ENCODE measurements at places on chromosomes 1 and 21. TPM values are rescaled to one million over a fixed set of nuclear protein-coding genes. Genes with fewer than 3 reads are reported as not detected.

Gene PTCH2
- total RNA-seq = 0.97 TPM

Gene DENND2D
- total RNA-seq = 4.6 TPM

Gene KIF26B
- 1.7 TPM for total RNA-seq

Gene AGBL4
- total RNA-seq = 0.13 TPM

Gene TMEM200B
- 36.4 TPM for total RNA-seq

Gene EPB41
- 18.8 TPM for total RNA-seq

Gene KLF17
- total RNA-seq = 0.78 TPM

Gene IKBKE
- total RNA-seq = 2.1 TPM

Gene AMIGO1
- total RNA-seq = 8.4 TPM

DNA sequence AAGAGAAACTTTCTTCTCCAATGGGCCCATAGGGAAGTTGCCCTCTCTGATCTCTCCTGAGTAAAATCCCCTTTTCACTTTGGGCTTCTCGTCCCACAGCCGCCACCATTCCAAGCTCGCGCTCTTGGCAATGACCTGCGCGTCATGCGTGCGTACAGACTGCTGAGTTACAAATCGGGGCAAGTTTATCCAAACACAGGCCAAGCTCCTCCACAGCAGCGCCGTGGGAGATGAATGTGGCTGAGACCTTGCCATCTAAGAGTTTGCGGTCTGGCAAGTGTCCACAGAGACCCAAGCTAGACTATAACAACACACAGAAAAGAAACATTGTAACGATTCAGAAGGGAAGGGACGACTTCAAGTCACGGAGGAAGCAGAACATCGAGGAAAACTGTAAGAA lies 116.3 kb upstream of the SOD1 start:
- no peak for DNase-seq

DNA sequence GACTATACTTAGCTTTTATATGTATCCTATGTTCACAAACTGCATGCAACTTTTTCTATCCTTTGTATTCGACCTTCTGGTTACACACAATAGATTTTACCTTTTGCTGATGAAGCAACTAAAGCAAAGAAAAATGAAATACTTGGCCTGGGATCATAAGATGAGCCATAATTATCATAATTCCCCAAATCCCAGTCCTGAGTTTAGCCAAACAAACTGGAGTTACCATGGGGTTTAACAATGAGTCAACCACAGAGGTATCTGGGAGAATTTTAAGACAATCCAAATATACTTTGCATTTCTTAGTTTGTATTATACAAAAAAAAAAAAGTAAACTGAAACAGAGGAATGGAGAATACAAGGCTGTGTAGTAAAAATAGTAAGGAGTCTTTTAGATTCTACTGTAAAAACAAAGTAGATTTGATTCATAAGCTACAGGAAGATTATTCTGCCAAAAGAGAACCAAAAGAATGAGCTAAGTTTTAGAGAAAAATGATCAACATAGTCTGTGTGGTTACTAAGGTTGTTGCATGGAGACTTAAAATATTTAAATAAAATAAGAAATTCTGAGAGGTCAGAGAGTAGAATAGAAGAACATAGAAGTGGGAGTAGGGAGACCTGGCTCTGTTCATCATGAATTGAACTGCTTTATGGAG lies 60.4 kb upstream of the GORAB start:
- no peak for DNase-seq

- no peak for DNase-seq
Measured at GRCh38 chr1:239719642-239720258, 333.4 kb downstream of the CHRM3 start.

- DNase-seq = no peak
Measured at GRCh38 chr1:238466459-238466858, 575.7 kb upstream of the ZP4 start.

DNA sequence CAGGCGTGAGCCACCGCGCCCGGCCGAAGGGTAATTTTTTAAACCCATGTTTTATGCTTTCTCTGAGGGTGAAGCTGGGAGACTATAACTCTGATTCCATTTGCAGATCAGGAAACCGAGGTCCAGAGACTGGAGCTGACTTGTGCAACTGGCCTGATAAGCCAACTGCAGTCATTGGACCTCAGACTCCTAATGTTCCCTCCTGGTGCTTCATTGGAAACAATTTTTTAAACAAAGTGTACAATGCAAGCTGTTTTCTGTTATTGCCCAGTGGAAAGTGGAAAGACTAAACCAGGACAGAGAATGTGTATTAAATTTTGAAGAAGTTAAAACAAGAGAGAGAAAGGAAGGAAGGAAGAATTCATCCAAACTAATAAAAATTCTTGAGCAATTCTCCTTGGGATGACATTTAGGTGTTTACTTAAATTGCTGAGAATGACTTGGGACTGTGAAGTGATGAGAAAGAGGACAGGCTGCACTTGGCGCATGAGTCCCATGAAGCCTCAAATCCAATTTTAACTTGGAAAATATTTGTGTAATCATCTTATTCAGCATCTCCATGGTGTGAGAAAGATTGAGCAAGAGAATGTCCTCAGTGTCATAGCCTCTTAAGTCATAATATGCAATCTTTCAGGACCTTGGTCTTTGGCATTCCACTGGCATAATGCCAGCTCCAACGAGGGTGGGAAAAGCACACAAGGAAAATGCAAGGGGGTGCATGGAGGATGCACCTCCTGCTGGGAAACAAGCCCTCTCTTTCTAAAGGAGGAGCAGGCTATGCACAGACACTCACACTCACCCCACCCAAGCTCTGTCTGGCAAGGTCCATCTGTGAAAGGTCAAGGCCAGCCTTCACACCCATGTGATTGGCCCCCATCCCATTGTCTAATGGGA lies 342.0 kb downstream of the SIPA1L2 start:
- no peak for DNase-seq

- no peak for DNase-seq
Measured at GRCh38 chr1:23867542-23867894, 572 bp downstream of the FUCA1 start.

DNA sequence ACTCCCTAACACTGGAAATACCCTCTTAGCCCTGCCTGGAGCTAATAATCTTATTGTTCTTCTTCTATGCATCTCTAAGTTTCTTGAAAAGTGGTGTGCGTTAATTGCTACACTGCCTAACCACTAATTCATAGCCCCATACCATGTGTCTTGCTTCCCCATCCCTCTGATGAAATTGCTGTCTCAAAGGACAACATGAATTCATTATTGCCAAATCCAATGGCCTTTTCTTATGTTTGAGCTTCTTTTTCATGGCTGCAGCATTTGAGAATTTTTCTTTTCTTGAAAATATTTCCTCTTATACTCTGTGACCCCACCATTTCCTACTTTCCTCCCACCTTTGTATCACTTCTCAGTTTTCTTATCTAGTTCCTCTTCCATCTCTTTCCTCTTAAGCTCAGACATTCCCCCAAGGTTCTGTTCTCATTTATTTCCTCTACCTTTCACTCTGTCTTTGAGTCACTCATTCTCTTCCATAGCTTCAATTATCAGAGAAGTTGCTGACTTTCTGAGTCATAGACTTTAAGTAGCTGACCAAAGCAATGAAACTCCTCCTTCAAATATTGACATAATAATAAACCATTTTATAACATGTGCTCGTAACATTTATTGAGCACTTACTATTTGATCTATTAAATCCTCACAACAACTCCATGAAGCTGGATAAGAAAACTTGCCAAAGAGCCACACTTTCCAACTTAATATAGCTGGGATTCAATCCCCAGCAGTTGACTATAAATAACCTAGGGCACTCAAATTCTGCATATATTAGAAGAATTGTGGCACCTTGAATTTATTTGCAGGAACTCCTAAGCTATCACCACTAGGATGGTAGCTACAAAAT lies 35.5 kb upstream of the ATP6V1G3 start:
- DNase-seq = no peak

- no peak for DNase-seq
Measured at GRCh38 chr1:17259233-17259873, 10.5 kb downstream of the PADI3 start.

DNA sequence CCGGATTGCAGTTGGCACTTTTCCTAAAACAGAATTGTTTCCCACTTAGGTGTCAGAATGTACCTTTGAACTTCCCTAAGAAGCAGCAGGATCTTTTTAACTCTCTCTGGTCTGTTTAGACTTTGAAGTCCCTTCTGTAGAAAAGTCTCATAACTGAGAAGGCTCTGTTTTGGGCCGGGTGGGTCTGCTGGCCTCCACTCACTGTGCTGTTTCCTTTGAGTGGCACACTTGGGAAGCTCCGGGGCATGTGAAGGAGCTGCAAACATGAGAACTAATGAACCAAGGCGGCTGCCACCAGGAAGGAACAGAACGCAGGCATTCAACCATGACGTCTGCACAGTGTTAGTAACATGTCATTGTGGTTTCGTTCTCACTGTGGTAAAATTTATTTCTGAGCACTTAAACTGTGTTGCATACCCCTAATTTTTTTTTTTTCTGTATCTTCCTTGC lies 19.5 kb upstream of the NCMAP start:
- DNase-seq = no peak

Measured in esophagus muscularis mucosa (tissue), 4 donors.